Left lung (tissue), 14 donors: ENCODE measurements at places on chromosomes 1 and 21.

GRCh38 chr1:168607872-168608428 is 31.5 kb downstream of the XCL1 start:
- no peak for DNase-seq

DNA sequence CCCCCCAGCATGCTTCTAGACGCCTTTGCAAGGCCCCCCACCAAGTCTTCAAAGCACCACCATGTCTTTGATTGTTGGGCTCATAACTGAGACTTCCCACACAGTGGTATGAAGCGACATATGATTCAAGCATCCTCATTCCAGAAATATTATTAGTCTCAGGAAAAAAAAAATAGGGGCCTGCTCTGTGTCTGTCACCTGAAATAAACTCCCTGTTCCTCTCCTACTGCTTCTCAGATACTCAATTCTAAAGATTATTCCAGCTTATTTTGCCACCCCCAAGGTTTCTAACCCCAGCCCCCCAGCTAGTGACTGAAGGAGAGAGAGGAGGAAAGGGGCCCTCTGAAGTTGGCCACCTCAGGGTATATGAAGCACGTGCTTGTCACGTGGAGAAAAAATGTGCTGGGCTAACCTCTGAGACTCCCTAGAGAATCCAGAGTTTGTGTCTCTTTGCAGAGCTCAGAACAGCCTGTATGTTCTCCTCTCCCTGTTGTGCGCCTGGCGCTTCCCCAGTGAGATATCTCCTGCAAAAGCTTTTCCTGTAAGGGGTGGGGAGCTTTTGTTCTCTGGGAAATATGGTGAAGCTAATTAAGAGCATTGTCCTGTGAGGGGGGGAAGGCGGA is 35.9 kb upstream of the RASAL2 start:
- DNase-seq = no peak

DNA sequence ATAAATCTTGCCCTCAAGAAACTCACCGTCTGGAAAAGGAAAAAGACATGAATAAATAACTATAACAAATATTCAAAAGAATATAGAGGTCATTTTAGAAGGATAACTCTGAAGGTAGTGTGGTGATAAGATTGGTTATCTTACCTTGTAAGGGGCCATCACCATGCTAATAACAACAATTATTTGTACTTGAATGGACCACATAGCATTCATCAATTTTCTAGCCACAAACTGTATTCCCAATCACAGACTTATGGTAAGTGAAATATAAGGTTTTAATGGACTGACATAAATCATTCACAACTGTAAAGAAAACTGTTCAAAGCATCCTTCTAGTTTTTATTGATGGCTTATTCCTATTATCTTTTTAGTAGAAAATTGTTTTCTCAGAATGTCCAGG is 57.8 kb downstream of the HMCN1 start:
- no peak for DNase-seq

- DNase-seq = no peak
These were observed 3.8 kb downstream of the EFNA3 start for GRCh38 chr1:155082301-155083051.

- no peak for DNase-seq
These were observed 23.5 kb downstream of the CYP4A22 start for GRCh38 chr1:47160716-47161115.

- DNase-seq = peak; percentile 93
These were observed 272.7 kb downstream of the FOXD2 start for GRCh38 chr1:47710329-47711071.

GRCh38 chr1:174880171-174880570 is 119.6 kb upstream of the CACYBP start:
- DNase-seq = no peak

- peak; percentile 86 for DNase-seq
These were observed 38.2 kb upstream of the WASF2 start for GRCh38 chr1:27527890-27528817.

- peak; percentile 73 for DNase-seq
These were observed 7.4 kb downstream of the SOX13 start for GRCh38 chr1:204080163-204080903.

DNA sequence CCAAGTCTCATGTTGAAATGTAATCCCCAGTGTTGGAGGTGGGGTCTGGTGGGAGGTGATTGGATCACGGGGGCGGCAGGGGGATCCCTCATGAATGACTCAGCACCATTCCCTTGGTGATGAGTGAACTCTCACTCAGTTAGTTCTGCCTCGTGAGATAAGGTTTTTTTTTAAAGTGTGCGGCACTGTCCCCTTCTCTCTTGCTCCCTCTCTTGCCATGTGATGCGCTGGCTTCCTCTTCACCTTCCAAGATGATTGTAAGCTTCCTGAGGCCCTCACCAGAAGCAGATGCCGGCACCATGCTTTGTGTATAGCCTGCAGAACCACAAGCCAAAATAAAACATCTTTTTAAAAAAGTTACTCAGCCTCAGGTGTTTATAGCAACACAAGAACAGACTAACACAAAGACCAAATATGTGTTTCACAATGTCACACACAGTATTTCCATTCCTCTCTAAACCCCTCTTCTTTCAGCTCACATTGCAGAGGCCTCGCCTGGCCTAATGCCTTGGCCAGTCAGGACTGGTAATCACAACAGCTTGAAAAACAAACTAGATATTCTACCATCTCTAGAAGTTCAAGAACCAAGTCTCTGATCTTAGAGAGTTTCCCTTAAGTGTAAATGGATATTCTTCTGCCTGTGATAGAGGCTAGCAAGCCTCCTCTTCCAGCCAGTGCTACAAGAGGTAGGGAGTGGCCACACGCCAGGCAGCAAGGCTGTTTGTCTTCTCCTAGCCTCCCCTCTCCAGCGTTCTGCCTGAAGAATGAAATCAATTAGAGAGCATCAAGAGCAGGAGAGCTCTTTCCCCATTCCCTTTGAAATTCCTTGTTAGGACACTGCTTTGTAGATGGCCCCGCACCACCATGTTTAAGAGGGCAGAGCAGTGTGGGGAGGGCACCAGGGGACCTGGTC is 19.6 kb upstream of the RAP1A start:
- DNase-seq = no peak

GRCh38 chr1:246667773-246668172 is 56.4 kb upstream of the SCCPDH start:
- no peak for DNase-seq

DNA sequence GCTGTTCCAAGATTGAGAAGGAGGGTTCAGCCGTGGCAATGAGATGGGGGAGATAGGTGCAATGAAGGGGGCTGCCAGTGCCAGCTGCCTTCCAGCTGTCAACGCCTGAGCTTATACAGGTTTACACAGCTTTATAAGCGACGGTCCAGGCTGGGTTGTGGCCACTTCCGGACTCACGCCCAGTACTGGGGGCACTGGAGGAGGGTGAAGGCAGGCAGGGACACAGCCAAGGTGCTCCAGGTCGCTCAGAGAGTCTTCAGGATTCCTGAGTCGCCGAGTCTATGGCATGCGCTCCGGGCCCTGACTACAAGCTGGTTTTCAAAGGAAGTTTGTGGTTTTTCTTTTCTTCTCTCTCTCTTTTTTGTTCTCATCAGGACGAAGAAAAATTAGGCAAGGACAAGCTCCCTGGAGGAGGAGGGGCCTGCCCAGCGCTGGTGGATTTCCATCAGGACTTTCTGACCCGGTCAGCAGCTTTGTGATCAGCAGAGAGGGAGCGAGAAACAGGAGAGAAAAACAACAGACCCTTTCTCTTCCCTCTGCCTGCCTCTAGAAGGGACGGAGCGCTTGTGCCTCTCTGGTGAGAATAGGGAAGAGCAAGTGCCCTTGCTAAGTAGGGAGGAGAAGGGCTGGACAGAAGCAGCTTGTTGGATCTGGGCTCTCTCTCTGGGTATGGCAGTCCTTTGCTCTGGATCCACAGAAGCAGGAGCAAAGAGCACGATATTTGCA is at the start of gene MINDY1:
Gene MINDY1 (minus strand): TSS at position 576 of the 726 bp plus-strand sequence. CDS start 4,285 bp downstream, outside the sequence.
- DNase-seq = peak; percentile 88
